ENCODE measurements at places on chromosomes 16 and 17.

GRCh38 chr17:74082886-74083285 is 120.6 kb upstream of the RPL38 start:
- no peak for DNase-seq

- DNase-seq = no peak
Observed at GRCh38 chr16:62661435-62661834, 625.2 kb upstream of the CDH8 start.

DNA sequence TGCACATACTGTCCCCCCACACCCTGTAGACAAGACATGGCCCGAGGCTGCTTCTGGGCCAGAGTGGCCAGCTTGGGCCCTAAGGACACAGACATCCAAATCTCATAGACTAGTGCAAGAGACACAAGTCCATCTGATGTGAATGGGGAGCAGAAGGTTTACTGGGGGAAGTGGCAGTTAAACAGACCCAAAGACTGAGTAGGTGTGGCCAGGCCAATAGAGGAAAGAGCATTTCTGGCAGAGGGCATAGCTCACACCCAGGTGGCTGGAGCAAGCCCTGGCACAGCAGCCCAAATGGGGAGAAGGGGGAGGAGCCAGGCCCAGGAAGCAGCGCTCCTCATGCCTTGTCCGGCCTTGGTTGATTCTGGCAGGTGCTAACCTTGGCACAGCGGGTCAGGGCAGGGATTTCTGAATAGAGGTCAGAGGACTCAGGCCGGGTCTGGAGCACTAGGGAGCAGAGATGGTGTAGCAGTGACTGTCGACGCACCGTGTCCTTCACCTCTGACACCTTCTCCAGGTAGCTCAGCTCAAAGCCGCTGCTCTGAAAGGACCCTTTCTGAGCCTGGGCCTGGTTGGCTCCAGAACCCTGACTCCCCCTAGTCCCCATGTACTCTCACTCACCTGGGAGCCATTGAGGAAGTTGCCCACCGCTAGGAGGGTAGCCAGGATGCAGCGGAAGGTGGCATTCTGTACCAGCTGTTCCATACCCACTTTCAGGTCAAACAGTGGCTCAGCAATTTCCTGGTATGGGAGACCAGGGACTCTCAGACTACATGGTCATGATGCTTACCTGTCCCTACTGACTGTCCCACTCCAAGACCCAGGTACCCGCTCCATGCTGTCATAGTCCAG is 4.1 kb downstream of the TMEM208 start:
- DNase-seq = no peak

GRCh38 chr16:73572135-73572828 is 524.4 kb upstream of the ZFHX3 start:
- DNase-seq = no peak

DNA sequence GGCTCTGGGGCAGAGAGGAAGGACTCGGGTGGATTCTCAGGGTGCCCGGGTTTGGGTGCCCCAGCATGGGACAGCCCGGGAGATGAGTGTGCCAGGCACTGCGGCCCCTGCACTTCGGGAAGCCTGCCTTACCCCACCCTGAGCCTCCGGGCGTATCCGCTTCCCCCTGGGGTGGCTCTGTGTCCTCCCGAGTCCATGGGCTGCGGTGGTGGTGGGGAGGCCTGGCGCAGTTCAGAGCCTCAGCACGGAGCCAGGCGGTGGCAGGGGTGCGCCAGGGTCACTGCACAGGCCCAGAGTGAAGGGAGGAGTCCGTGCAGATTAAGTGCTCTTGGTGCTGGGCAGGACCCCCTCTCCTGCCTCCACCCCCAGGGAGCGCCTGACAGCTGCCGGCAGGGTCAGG is 20.7 kb downstream of the MYBBP1A start:
- DNase-seq = no peak

GRCh38 chr17:50667259-50668024 is 32.8 kb downstream of the ABCC3 start:
- DNase-seq = no peak

DNA sequence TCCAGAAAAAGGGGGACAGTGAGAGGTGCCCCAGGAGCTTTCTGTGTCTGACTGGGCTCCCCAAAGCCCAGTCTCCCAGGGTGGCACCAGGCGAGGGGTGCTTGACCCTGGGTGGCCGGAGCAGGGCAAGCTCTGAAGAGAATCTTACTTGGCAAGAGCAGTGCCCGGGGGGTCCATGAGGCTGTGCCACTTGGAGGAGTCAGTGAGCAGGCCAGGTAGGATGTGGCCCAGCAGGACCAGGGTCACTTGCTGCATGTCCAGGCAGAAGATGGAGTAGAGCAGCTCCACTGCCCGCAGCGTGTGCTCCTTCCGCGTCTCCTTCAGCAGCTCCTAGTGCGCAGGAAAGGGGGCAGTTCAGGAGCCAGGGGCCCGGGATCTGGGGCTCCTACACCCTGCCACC is 7.3 kb downstream of the CSF3 start:
- no peak for DNase-seq

GRCh38 chr17:27153005-27153404 is 140.9 kb upstream of the WSB1 start:
- DNase-seq = no peak

DNA sequence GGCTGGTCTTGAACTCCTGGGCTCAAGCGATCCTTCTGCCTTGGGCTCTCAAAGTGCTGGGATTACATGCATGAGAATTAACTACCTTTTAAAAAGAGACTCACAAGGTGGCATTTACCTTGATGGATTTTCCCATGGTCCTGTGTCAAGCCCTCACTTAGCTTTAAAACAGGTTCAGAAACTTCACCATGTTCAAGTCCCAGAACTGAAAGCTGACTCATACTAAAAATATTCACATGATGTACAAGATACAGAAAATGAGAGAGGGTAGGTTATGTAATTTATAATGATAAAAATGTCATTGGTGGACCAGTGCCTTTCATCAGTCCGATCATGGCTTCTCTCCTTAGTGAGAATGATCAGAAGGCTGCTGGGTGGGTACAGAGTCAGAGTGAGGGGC is 4.3 kb upstream of the AKAP1 start:
- DNase-seq = no peak

GRCh38 chr16:17241264-17241835 is 229.4 kb downstream of the XYLT1 start:
- DNase-seq = no peak

DNA sequence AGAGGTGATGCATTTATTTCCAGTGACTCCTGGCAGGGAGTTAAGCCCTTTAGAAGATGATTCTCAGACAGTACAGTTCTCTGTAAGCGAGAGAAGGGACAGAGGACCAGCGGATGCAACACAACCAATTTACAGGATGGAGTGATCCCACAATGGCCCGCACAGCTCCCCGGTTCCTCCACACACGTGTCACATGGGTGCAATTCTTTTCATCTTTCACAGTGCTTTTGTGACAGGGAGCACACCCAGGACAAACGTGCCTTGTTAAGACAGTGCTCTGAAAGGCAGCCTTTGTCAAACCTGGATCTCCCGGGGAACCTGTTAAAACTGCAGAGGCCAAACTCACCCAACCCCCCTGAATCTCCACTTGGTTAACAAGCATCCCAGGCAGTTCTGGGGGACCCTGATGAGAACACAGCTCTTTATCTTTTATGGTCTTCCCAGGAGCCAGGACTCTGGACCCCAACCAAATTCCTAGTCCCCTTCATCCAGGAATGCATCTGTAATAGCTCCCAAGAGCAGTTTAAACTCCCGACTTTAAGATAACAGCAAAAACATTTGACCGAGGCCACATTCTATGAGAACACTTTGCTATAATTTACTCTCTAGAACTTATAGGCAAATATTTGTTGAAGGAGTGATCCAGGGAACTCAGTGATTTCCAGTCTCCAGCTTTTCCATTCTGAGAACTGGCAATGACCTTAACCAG is 134.9 kb upstream of the CDH5 start:
- DNase-seq = no peak

- DNase-seq = no peak
Observed at GRCh38 chr17:1267471-1267943, 2.7 kb upstream of the BHLHA9 start.

DNA sequence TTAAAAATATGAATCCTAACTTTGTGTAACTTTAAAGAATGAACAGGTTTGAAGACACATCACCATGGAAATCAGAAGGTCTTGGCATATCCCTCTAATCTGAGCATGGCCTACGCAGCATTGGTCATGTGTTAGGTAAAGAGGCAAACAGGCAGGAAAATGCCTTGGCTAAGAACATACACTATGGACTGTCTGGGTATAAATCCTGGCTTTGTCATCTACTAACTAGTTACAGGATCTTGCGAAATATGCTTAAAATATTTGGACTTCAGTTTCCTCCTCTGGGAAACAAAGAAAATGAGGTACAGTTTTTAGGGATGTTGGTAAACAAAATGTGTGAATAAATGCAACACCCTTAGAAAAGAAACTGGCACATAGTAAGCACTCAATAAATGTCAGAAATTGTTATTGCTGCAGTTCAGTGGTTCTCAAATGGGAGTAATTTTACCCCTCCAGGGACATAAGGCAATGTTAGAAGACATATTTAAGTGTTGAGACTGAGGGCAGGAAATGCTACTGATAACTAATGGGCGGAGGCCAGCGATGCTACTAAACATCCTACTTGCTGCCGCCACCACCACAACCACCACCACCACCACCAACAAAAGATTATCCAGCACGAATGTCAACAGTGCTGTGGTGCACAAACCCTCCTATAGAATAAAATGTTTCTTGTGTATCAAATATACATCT is 770.8 kb upstream of the SOX9 start:
- no peak for DNase-seq

DNA sequence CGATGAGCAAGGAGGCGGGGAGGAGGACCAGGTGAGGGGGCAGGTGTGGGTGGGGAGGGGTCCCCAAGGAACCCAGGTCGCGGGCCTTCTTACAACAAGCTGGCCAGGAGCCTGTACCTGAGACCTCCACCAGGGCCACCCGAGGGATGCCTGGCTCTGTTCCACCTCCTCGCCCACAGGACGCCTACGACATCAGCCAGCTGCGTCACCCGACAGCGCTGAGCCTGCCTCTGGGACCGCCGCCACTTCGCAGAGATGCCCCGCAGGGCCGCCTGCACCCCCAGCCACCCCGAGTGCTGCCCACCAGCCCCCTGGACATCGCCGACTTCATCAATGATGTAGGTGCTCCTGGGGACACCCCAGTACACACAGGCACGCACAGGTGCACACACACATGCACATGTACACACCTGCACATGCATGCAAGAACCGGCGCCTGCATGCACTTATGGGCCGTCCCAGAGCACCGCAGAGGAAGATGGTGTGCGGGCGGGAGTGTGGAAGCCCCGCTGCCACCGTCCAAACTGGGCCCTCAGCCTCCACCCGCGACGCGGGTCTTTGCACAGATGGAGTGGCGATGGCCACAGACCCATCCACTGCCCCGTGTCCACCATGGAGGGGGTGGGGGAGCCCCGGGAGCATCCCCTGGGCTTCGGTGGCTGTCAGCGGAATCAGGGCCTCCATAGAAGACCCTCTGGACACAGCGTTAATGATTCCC is 6.6 kb downstream of the SLC22A31 start:
- DNase-seq = no peak

GRCh38 chr17:7559320-7560171 is 996 bp downstream of the TNFSF13 start:
- DNase-seq = no peak

- no peak for DNase-seq
Observed at GRCh38 chr16:4795828-4796572, 831 bp downstream of the SMIM22 start.

GRCh38 chr16:1317479-1318267 is 8.2 kb downstream of the UBE2I start:
- no peak for DNase-seq

GRCh38 chr17:38353086-38353604 is 1.5 kb downstream of the SOCS7 start:
- no peak for DNase-seq

DNA sequence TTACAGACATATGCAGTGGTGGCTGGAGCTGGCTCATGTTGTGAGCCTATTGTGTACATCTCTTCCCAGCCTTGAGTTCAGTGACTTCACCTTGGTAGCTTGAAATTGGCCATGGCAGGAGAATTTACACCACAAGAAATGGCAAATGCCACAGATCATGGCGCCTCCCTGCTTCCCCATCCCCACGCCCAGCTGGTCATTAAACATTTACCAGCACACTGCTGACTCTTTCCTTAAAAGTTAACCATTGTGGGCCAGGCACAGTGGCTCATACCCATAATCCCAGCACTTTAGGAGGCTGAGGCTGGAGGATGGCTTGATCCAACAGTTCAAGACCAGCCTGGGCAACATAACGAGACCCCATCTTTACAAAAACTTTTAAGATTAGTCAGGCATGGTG is 22.6 kb upstream of the ITGB4 start:
- DNase-seq = no peak

DNA sequence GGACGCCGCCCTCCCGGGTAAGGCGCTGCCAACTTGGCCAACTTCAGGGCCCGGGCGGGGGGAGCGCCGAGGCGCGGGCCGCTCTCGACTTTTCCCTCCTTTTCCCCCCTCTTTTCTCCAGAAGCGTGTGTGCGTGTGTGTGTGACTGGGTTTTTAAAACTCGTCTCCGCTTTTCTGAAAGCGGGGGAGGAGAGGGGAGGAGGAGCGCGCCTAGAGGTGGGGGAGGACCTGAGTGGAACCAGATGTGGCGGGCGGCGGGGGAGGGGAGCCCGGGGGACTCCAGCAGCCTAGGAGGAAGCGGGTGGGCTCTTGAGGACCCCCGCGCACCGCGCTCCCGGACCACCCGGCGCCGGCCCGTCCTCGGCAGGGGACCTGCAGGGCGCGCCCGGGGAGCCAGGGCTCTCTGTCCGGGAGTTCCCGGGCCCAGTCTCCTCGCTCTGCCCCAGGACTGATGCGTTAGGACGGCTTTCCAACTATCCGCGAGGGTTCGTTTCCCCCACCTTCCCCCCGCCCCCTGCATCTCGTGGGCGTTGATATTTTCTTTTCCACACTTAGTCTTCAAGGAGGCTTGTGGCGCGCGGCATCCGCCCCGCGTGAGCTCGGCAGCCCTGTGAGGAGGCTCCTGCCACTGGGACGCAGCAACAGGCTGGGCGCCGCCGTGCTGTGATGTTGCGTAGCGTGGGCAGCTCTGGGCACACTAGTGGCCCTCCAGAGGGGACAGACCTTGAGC is 599 bp downstream of the MRC2 start:
- no peak for DNase-seq

GRCh38 chr16:6375465-6376075 is 957.1 kb upstream of the RBFOX1 start:
- no peak for DNase-seq

- no peak for DNase-seq
Observed at GRCh38 chr17:74861662-74862107, 2.0 kb upstream of the GRIN2C start.

Measured in stimulated activated CD4-positive, alpha-beta T cell treated with anti-CD3 and anti-CD28 coated beads, TNF-alpha, amount 100 ng/mL, for 24 hours (primary cell).